ENCODE measurements at places on chromosomes 2 and 18.

DNA sequence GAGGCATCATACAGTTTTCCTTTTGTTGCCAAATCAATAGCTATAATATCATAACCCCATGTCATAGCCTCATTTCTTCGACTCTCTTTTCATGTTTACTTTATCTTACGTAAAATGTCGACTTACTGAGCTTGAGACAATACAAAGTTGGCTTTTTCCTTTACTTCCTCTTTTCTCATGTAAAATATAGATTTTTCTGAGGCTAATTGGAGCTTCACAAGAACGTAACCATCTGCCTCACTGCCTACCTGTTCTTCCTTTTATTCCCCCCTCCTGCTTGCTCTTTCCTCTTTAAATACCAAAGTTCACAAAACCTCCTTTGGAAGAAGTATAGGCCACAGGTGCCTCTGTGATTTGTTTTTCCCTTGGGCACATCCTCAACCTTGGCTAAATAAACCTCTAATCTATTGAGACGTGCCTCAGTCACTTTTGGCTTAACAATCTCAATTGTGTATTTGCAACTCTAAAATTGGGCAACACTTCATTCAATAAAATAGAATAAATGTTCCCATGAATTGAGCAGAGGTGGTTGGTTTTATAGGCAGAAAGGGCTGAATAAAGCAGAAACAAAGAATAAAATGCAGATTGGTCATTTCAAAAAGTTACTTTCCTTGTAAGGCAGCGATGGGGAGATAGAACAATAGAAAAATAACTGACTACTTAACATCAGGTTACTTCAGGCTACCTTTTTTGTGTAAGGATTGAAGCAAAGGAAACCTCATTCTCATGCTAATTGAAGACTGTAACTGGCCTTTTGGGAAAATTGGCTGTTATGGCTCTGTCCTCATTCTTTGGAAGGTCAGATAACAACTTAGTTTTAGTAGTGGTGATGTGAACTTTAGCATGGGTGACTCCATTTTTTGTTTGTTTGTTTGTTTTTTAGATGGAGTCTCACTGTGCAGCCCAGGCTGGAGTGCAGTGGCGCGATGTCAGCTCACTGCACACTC lies 21.3 kb downstream of the COMMD1 start:
- DNase-seq = no peak

DNA sequence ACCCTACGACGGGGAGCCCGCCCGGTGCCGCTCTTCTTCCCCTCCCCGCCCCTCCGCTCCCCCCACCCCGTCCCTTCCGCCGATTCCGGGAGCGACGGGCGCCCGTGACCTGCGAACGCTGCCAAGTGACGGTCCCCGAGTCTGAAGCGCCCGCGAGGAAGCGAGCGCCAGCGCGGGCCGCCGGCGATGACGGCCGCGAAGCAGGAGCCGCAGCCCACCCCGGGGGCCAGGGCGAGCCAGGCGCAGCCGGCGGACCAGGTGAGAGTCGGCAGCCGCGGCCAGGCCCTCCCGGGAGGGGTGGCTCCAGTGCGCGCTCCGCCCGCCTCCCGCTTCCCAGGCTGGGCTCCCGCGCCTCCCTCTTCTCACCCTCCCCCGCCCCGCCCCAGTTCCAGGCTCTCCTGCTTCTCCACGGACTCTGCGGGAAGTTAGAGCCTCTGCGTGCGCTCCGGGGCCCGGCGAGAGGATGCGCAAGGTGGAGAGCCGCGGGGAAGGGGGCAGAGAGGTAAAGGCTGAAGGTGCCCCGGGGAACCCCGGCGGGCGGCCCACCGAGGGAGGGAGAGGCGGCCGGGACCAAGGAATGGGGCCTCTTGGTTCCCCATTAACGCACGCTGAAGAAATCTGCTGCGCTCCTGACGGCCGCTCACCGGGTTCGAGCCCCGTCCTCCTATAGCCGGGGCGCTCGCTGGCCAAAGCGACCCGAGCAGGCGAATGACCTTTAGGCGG lies 719.5 kb downstream of the DPP10 start:
- peak; percentile 81 for DNase-seq

GRCh38 chr2:224997802-224998201 lies 44.5 kb downstream of the DOCK10 start:
- DNase-seq = no peak

DNA sequence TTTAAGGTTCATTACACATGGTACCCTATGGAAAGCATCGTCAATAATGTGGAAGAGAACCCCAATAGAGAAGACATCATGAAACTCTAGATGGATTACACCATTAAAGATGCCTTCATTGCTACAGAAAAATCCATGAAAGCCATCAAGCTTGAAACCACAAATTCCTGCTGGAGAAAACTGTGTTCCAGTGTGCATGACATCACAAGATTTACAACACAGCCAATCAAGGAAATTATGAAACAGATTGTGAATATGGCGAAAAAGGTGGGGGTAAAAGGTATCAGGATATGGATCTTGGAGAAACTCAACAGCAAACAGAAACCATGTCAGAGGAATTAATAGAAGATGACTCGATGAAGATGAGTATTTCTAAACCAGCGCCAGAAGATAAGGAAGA lies 200.0 kb downstream of the SLC4A10 start:
- DNase-seq = no peak

DNA sequence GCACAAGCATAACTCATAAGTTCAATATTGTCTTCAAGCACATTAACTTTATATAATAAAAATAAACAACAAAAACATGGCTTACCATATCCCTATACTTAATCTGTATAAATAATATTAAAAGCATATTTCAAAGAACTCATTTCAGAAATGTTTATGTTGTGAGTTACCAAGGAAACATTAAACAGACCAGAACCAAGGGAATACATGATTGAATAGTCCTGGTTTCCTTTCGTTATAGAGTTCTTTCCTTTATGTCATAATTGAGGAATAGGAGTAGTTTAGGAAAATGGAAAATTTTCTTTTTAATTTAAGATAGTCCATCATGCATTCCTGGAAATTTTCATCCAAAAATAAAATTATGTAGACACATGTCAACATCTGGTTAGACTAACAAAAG lies 343.0 kb downstream of the ERBB4 start:
- no peak for DNase-seq

DNA sequence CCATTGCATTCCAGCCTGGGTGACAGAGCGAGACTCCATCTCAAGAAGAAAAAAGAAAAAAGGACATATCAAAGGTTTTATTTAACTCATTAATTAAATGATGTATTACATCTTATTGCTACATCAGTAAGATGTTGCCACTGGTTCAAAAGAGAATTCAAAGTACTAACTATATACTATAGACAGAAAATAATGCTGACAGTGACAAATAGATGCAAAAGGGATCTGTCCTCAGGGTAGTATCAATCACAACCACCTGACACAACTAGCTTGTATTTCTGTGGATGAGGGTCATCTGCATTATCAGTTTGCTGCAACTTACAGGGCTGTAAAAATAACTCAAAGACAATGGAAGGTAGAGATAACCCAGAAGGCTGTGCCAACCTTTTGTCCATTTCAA lies 16.4 kb upstream of the CREG2 start:
- DNase-seq = no peak

GRCh38 chr18:37935086-37935485 lies 369.5 kb upstream of the CELF4 start:
- no peak for DNase-seq

- no peak for DNase-seq
Observed at GRCh38 chr18:62407660-62408059, 82.5 kb downstream of the TNFRSF11A start.

DNA sequence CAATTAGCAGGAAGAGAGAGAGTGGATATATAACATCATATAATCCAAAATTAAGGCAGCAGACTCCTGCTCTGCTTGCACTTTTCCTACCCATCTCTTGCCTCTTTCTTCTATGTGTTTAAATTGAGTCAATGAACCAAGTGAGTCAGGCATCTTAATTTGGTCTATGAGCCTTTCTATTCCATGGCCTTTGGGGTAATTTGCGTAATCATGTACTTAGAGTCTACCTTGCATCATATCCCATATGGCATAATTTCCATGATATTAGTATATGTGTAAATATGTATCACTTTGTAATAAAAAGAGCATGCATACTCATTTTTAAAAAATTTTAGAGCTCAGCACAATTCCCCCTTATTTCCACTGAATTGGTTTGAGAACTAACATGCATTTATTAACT lies 555.2 kb downstream of the STK39 start:
- no peak for DNase-seq

- DNase-seq = no peak
Observed at GRCh38 chr18:75455249-75456198, 28.0 kb upstream of the SMIM21 start.

GRCh38 chr2:60569680-60570111 lies 16.2 kb upstream of the BCL11A start:
- peak; percentile 52 for DNase-seq

- DNase-seq = no peak
Observed at GRCh38 chr2:236193026-236193425, 24.8 kb upstream of the GBX2 start.

DNA sequence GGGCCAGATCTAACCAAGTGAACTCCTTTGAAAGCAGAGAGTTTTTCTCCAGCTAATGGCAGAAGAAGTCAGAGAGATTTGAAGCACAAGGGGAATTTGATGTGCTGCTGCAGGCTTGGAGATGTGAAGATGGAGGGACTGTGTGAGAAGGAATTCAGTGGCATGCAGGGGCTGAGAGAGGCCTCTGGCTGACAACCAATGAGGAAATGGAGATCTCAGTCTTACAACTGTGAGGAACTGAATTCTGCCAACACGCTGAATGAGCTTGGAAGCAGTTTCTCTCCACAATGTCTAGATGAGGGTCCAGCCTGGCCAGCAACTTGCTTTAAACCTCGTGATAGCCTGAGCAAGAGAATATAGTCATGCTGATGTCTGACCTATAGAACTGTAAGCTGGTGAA lies 224.1 kb upstream of the DPP10 start:
- DNase-seq = no peak

DNA sequence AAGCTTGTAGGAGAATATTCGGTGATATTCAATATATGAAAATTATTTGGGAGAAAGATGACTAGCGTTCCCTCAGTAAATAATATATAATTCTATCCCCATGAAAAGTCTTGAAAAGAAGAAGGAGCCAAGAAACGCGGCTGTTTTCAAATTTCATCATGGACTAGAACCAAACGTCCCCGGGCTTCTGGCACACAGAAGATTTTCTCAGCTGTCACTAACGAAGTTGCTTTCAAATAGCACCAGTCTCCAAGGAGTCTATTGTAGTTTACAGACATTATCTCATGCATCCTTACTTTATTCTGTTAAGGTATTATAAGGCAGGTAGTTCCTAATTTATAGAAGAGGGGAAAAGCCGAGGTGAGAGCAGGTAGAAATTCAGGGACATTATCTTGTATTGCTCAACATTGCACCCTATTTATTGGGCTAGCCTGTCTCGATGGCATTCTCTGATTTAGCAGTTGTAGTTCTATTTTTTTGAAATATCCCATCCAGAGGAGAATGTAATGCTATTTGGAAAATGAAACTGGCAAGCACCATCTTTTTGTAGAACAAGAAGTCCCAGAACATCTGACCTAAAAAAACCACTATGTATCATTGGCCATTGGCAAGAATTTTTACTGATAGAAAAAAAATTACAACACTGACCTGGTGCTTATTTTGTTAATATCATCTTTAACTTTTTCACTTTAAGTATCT lies 198.1 kb upstream of the RASGRP3 start:
- no peak for DNase-seq

GRCh38 chr2:24438106-24438505 lies 52.9 kb upstream of the NCOA1 start:
- DNase-seq = no peak

- peak; percentile 74 for DNase-seq
Observed at GRCh38 chr2:136384531-136385303, 266.8 kb upstream of the CXCR4 start.

DNA sequence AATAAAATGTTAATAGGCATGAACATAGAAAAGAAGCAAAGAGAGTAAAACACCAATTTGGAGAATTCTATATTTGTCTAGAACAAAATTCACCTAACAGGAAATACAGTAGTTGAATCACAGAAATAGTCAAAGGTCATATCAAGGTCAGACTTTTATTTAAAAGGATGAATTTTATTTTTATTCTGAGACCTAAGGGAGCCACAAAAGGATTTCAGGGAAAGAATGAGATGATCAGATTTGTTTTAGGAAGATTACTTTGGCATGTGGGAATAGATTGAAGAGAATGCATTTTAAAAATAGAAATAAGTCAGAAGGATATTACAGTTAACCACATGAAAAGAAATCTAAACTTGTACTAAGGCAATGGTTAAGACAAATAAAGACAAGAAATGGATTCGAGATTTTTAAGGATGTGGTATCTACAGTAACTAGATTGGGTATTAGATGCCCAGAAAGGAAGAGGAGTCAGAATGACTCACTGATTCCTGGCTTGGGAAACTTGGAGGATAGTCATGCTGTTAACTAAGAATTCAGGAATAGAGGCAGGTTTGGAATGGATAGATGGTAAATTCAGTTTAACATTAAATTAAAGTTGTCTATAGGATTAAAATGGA lies 56.0 kb downstream of the METTL4 start:
- DNase-seq = no peak

GRCh38 chr2:1371082-1371481 lies 42.2 kb upstream of the TPO start:
- DNase-seq = no peak

DNA sequence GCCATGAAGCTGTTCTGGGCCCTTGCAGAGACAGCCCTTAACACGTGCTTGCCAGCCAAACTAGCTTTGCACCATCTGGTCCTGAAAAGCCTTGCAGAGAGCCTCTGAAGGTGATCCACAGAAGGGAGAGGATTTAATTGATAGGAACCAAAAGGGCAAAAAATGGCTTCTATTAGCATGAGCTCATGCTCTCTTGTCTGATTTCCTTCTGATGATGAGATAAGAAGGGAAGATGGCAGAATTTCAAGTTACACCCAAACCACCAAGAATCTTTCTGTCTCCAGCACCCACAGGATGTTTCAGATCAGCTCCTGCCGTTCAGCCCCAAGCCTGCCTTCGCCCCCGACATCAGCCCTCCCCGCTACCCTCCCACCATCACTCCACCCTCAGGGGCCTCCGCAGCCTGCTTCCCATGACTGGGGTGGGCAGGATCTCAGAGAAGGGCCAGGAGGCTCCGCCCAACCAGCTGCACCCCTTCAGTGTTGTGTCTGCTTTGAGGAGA lies 23.4 kb upstream of the GLI2 start:
- DNase-seq = peak; percentile 89

GRCh38 chr2:221741496-221742211 lies 169.6 kb upstream of the EPHA4 start:
- no peak for DNase-seq

GRCh38 chr18:9631814-9632496 lies 17.6 kb upstream of the PPP4R1 start:
- DNase-seq = no peak

DNA sequence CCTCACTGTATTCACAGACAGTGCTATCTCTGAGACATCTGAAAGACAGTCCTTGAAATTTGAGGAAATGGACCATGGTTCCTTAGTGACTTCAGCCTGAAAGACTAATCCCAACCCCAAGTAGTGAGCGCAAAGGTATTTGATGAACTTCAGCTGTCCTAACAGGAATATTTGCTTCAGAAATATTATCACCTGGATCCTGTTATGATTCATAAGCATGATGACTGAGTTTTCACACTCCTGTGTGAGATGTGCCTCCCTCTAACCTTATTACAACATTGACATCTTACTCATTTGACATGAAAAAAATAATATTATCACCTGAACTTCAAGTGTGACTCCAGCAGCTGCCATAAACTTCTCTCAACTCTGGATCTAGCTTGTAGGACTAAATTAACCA lies 11.6 kb upstream of the MRPL19 start:
- no peak for DNase-seq

Data from NCI-H82 (cell line).